ENCODE measurements at places on chromosomes 1 and 21.

GRCh38 chr1:3441410-3441847 lies 13.0 kb upstream of the ARHGEF16 start:
- DNase-seq: no peak

DNA sequence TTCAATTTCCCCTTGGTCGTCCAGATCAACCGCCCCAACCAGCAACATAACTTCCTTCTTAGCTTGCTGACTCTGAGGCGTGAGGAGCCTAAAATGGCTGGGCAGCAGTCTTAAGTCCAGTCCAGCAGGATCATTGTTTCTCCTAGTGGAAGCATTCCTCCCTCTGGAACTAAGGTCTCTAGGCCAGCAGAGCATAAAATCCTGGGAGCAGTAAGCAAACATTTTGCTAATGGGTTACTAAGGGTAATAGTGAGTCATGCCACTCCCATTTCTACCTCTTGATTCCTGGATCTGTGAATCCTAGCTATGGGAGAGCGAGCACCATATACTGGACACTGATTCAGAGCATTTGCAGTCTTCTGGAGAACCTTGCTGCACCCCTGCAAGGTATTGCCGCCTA lies 59.9 kb downstream of the ADSS2 start:
- no peak for DNase-seq

GRCh38 chr1:100400404-100400803 lies 48.1 kb downstream of the CDC14A start:
- peak; percentile 13 for DNase-seq

GRCh38 chr1:203180611-203181330 lies 5.1 kb upstream of the MYBPH start:
- no peak for DNase-seq

GRCh38 chr21:46163380-46163779 lies 8.0 kb upstream of the FTCD start:
- no peak for DNase-seq

DNA sequence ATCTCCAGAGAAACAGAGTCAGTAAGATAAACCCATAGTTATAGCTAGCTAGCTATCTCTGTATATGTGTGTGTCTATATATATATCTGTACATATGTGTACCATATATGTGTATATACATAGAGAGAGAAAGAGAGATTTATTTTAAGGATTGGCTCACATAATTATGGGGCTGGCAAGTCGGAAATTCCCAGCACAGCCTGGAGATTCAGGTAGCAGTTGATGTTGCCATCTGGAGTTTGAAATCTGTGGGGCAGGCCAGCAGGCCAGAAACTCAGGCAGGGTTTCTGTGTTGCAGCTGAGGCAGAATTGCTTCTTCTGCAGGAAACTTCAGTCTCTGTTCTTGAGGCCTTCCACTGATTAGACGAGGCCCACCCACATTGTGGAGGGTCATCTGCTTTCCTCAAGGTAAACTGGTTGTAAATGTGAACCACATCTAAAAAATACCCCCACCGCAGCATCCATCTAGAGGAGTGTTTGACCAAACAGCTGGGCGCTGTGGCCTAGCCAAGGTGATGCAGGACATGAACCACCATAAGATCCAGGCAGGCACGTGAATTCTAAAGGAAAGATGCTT lies 81.0 kb downstream of the FBXO2 start:
- DNase-seq: no peak

- no peak for DNase-seq
These were observed 16.0 kb downstream of the FNBP1L start for GRCh38 chr1:93463960-93464359.

GRCh38 chr21:41834926-41835663 lies 44.0 kb downstream of the PRDM15 start:
- no peak for DNase-seq

DNA sequence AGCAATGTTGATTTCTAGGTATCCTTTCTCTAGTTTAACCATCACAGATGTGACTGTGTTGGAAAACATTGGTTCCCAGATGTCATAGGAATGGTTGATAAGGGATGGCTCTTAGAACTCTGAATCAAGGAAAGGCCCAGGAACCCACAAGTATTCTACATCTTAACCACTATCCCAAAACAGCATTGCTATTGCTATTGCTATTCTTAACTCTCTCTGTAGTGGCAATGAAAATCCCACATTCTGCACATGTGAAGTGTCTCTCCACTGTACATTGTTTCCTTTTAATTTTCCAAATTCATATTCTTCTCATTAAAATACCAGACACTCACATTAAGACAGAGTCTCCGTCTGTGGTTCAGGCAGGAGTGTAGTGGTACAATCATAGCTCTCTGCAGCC lies 420.4 kb upstream of the RUNX1 start:
- no peak for DNase-seq

DNA sequence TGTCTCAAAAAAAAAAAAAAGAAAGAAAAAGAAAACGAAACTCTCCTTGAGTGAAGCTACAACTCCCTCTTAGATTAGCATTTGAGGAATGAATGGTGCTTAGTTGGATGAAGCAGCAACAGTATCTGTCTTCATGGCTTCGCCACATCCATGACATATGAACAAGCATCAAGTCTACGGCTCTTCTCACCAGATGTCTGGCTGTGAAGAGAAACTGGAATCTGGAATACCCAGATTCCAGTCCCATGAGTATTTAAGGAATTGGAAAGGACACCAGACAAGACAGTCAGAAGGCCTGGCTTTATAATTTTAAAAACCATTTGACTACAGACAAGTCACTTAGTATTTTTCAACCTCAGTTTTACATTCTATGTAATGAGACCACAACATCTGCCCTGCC lies 38.0 kb upstream of the TADA1 start:
- DNase-seq: no peak

GRCh38 chr1:67965995-67966665 lies 84.3 kb downstream of the DIRAS3 start:
- no peak for DNase-seq

GRCh38 chr1:60657926-60658325 lies 424.4 kb upstream of the NFIA start:
- no peak for DNase-seq

DNA sequence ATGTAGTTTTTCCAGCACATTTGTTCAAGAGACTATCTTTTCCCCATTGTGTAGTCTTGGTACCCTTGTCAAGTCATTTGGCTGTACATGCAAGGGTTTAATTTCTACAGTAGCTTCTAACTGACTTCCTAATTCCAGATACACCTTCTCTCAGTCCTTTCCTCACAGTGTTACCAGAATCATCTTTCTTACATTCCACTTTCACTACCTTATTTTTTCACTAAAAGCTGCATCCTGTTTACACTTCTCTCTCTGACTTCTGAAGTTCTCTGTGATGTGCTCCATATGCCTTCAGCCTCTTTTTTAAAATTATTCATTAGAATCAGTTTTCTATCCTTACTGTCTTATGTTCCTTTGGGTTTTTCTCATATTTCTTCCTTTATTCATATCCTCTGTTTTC lies 57.1 kb upstream of the RWDD3 start:
- no peak for DNase-seq

DNA sequence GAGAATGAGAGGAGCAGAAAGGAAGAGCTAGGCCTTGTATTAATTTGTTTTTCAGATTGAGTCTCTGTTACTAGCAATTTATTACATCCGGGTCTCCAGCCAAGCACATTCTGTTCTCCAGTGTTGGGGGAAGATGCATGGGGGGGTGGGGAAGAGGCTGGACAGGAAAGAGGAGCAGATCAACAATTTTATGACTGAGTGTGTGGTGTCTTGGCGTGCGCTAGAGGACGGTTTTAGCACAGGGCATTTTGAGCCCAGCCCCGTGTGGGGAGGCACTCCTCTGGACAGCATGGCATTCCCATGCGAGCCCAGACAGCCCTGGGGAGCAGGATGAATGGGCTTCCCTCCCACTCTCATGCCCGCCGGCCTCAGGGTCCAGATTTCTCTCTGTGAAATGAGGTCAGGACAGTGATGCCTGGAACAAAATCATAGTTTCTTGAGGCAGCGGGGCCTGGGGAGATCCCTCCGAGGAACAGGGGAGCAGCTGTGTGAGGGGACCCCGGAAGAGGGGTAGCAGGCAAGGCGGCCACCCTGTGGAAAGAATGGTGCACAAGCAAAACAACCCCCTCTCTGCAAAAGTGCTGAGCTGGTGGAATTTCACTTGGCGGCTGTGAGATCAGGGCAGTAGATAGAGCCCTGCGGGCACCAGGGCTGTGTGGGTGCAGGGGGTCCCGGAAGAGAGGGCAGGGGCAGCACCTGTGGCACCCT lies 16.3 kb downstream of the SOX13 start:
- no peak for DNase-seq

DNA sequence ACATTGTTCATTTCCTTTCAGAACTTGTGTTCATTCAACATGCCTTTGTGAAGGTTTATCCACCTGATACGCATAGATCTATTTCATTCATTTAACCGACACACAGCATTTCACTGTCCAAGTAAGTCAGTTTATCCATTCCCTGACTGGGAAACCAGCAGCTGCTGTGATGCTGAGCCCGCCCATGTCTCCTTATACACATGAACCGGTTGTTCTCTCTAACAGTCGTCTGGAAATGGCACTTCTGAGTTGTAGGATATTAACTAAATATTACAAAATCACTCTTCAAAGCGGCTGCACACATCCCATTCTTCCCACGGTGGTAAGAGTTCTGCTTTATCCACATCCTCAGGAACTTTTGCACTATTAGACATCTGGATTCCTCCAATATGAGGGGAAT lies 71.1 kb downstream of the NPHP4 start:
- DNase-seq: no peak

GRCh38 chr1:8077120-8077573 lies 51.0 kb upstream of the ERRFI1 start:
- no peak for DNase-seq

DNA sequence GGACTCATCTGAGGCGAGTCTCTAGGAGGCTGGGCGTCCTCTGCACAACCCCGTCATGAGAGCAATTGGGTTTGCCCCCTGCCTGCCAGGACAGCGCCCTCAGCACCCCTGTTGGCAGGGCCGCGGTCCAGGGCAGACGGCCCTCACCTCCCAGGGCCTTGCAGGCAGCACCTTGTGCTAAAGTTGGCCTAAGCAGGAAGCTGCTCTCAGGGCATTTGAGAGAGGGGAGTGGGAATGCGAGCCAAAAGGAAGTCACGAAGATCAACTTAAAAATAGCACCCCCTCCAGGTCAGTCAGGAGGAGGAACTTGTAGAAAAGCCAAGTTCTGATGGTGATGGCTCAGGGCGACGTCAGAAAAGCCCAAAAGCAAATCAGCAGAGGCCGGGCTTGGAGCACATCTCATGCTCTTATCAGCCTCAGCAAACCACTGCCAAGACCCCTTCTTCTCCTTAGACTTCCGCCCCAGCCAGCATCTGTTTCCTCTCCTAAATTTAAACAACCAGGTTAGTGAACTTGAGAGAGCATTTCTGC lies 12.6 kb upstream of the ADORA3 start:
- no peak for DNase-seq

DNA sequence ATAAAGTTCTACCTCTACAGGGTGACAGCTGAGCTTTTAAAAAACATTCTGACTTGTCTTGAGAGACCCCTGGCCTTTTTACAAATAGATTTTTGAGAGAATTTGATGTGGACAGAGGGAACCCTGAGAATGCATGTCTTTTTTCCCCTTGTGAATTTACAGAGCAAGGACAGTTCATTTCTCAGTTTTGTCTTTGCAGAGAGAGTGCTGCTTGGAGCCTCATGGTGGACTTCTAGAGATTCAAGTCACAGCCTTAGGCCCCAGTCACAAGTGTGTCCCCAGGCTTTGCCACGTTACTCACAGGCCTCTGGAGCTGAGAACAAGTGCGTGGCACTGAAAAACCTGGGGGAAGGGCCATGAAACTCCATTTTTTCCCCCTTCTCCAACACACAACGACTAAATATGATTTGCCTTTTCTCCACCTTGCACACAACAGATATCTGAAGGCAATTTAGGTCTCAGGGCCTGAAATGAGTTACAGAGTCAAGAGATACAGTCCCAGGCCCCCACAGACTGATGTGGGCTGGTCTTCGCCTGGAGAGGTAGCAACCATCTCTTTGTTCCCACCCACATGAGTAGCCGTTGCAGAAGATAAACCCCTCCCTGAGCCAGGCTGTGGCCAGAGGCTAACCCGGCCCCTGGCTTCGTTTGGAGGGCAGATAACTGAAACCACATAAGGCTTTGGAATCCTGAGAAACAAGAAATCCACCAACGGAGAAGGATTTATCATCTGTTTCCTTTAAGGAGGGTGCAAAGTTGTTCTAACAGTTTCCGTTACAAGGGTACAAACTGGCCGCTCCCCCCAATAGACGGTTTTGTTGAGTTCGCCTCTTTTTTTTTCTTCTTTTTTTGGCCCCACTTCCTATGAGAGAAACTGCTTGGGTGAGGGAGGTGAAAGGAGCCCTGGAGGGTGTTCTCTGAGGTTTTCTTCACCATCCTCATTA lies 1.0 kb upstream of the PIGV start:
- no peak for DNase-seq

DNA sequence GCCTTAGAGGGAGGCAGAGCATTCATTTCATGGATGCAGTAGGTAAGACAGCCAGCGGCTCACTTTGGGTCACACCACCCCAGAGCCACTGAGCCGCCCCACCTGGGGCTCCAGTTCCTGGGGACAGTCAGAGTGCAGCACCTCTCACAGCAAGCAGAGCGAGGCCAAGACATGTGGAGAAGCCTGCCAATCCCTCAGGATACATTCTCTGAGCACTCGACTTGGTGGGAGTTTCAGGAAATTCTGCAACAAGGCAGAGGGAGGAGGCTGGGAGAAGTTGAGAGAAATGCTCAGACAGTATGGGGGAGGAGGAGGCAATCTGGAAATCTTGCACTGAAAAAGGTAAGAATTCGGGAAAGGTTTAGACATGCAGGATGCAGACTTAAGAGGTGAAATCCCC lies 60.8 kb upstream of the WLS start:
- no peak for DNase-seq

GRCh38 chr1:226919587-226919986 lies 20.5 kb upstream of the COQ8A start:
- no peak for DNase-seq

- DNase-seq: no peak
These were observed 12.4 kb upstream of the FAM3B start for GRCh38 chr21:41304068-41304720.

DNA sequence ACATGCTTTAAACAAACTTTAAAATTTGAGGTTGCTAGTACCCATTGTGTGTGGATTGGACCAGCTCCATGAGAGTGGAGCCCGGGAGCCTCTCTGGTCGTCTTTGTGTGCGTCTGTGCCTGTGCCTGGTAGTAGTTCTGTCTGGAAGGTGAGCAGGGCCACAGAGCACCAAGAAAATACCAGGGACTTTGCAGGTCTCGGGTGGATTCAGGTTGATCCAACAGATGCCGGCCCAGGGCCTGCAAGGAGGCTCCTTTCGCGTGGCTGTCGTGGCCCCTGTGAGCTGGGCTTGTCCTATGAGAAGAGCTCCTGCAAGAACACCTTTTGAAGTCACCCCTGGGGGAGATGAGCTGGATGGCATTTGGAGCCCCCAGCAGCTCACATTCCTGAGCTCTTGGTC lies 28.3 kb downstream of the COL18A1 start:
- no peak for DNase-seq

- DNase-seq: no peak
These were observed 12.4 kb upstream of the RCAN3 start for GRCh38 chr1:24490101-24490781.

- DNase-seq: no peak
These were observed 25.3 kb downstream of the YARS1 start for GRCh38 chr1:32791881-32792280.

GRCh38 chr1:55190109-55190508 lies 25.1 kb downstream of the USP24 start:
- no peak for DNase-seq

Measured in NCI-H2081 (cell line).